DMS 273 treated with DMSO at 0.1 percent for 48 hours (cell line): ENCODE measurements at places on chromosomes 13 and 19.

DNA sequence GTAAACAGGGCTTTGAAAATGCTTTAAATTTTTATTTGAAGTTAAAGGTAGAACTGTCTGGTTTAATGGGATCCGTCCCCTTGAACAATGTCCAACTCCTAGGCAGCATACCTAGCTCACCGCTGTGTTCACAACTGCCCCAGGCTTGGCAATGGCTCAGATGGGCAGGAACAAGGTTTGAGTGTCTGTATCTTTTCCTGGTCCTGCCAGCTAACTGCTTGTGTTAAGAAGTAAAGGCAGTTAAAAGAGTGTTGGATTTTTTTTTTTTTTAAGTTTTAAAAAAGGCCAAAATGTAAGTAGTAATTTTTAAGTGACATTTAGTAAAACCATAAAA lies 66.7 kb upstream of the FNDC3A start:
- no peak for DNase-seq

DNA sequence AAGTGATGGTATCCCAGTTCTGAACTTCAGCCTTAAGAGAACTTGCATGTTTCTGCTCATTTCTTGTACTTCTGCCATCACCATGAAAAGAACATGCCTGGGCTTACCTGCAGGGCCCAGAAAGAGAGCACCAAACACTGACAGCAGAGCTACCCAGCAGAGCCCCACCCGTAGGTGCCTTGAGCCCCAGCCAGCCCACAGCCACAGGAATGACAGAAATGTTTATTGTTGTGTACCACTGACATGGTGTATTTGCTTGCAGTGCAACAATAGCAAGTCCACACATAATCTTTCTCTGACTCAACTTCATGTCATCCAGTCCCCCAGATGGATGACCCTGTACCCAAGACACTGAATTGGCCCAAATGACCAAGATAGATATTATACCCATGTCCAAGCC lies 195.2 kb downstream of the TSHZ3 start:
- no peak for DNase-seq

DNA sequence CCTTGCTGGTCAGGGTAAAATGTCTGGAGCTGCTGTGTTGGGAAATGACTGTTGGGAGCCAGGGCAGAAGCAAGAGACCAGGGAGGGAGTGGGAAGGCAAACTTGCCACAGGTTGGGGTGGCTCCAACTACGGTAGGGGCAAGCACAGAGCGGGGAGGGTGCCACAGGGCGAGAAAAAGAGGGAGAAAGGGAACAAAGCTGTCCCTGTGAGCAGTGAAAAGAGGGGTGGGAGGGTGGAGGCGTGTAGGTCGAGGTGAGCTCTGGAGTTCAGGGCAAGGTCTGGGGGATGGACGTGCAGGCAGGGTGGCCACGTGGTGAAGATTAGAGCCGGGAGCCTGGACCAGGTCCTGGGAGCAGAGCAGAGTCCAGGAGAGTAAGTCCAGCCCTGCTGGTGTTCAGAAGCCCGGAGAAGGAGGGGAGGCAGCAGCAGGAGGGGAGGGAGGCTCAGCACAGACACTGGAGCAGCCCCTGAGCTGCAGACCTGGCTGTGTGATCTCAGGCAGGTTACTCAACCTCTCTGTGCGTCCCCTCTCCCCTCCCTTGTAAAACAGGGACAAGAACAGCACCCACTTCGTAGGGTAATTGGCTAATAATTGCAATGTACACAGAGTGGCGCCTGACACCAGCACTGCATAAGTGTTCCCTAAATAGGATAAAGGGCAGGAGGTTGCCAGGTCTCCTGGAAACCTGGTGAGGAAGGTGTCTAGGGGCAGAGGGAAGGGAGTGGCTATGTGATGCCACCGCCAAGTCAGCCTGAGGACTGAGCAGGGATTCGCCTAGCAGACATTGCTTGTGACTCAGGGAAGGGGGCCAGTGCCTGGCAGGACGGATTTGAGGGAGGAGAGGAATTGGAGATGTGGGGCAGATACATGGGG lies 3.2 kb upstream of the POLR2E start:
- DNase-seq = no peak

GRCh38 chr13:39036212-39036611 lies 1.7 kb downstream of the PROSER1 start:
- DNase-seq = no peak

DNA sequence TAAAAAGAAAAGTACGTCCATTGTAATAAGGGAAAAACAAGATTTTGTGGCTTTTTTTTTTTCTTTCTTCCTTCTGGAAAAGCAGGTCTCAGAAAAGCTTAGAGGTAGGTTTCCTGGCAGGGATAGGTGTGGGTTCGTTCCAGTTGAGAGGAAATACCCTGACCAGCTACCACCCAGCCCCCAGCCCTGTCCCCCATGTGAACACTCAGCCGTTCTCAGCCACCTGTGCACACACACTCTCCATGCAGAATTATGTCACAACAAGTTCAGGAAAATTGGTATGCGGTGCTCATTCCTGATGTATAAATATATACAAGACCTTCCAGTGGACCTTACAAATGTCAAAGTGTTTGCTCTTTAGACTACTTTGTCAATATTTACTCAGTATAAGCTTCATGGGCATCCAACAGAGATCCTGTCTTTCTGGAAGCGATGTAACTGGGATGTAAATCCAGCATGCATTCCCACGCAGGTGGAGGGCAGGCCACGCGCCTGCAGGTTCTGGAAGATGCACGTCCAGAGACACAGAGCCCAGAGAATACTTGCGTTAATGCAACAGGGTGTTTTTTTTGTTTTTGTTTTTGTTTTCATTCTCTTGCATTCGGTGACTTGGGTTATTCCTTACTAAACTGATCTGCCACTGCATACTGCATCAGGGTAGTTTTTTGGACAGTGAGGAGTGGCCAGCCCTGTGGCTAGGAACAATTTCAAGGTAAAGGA lies 68.8 kb downstream of the TSHZ3 start:
- no peak for DNase-seq

DNA sequence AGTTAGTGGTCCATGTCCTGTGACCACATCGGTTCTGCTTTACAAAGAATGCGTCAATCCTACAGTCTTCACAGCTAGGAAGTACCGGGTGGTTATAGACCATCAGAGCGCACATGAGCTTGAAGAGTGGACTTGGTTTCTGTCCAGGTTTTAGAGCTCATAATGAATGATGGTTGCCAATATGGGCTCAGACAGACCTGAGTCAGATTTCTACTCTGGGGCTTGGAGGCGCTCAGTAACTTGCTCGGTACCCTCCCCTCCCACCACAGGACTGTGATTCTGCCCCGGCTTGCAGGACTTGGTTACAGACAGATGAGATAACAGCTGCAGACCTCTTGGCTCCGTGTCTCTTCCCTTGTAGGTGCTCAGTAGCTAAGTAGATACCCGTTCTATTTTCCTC lies 284.7 kb downstream of the TSHZ3 start:
- DNase-seq = no peak

DNA sequence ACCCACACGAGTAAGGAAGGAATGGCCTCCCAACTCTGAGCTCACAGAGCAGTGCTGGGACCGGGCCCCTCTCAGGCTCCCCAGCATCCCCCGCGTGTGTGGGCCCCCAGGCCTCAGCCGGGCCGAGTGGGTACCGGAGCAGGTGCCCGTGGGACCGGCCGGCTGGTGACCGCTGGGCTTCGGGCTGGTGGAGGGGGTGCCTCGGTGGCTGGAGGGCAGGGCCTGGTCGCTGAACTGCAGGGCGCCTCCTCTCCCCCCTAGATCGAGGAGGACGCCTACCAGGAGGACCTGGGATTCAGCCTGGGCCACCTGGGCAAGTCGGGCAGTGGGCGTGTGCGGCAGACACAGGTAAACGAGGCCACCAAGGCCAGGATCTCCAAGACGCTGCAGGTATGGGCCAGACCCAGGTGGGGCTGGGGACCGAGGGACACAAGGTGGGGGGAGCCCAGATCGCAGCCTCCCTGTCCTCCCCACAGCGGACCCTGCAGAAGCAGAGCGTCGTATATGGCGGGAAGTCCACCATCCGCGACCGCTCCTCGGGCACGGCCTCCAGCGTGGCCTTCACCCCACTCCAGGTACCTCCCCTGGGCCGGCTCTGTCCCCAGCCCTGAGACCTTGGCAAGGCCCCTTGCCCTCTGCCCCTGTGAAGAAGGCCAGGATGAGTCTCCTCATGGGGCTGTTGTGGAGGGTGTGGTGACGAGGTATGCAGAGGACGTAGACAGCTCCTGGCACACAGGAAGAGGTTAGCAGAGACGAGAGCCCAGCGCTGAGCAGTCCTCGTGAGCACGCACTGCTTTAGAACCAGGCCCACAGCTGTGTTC lies 8.6 kb upstream of the CNOT3 start:
- DNase-seq = no peak

DNA sequence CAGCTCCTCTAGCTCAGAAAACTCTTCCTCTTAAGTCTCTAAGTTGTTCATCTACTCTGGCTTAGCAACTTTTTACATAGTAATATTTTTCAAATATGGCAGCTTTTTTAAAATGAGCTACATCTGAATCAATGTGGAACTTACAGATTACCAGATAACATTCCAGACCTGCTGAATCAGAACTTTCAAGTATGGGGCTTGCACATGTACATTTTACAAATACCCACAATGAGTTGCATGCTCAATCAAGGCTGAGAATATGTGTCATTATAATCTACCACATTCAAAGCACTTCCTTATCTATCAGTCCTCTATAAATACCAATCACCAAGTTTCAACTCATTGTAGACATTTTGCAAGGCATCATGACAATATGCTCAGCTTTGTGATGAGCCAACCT lies 383.1 kb downstream of the FGF14 start:
- no peak for DNase-seq

DNA sequence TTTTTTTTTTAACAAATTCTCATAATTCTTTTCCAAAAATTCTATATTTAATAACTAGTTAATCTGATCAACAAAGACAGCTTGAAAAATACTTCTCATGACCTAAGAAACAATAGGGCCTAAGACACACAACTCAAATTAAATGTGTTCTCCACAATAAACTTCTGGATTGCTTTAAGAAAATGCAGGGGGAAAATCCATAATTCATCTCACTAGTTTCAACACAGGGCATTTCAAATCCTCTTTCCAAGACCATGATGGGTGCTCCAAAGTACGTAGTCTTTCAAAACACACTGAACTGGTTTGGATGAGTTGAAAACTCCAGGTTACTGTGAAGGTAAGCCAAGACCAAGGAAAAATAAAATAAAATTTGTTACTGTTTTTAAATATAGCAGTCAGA lies 62.6 kb downstream of the DCLK1 start:
- no peak for DNase-seq

GRCh38 chr13:41241626-41242025 lies 21.8 kb downstream of the MTRF1 start:
- no peak for DNase-seq

DNA sequence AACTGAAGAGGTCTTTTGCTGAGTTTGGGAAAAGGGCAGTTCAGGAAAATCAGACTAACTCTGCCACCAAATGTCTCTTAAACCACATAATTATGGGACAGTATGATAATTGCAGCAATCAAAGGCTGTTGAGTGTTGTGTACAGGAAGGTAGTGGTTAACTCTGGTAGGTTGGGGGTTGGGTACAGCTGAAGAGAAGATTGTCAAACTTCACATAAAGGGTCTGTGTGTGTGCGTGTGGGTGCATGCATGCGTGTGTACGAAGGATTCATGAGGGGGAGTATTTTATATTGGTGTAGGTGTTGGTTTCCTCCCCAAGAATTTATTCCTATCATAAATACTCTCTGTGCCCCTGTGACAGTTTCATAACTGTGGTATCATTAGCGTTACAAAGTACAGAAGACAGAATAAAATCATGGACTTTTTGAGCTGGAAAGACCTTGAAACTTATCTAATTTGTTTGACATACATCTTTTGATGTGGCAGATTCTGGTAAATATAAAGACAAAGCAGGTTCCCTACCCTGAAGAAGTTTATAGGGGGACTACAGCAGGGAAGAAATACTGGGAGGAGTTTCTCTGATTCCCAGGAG lies 94.1 kb downstream of the PCCA start:
- no peak for DNase-seq

GRCh38 chr19:391726-392374 lies 17.1 kb downstream of the C2CD4C start:
- DNase-seq = no peak

DNA sequence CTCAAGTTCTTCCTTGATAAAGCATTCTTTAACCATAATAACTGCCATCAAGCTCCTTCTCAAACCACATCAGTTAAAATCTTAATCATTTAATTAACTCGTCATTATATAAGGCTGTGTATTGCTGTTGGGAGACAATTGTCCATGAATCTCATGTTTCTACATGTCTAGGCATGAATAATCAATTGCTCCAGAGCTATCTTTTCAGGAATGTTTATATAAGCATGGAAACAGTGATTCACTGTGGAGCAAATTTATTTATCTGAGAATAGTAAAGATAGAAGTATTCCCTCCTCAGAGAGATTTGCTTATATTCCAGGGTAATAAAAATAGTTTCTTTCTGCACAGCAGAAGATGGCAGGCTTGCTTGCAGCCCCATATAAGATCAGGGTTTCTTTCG lies 71.1 kb downstream of the CBY2 start:
- no peak for DNase-seq

GRCh38 chr19:56211718-56212117 lies 9.6 kb downstream of the ZSCAN5C start:
- DNase-seq = no peak

GRCh38 chr13:36865265-36865664 lies 46.2 kb downstream of the RFXAP start:
- no peak for DNase-seq

GRCh38 chr19:15779756-15780476 lies 7.5 kb upstream of the OR10H5 start:
- DNase-seq = peak; percentile 10

- DNase-seq = no peak
Observed at GRCh38 chr13:113869263-113869662, 5.4 kb upstream of the GAS6 start.

- DNase-seq = no peak
Observed at GRCh38 chr13:68473834-68474326, 1243.7 kb upstream of the PCDH9 start.

GRCh38 chr13:96792736-96793403 lies 201.4 kb downstream of the OXGR1 start:
- DNase-seq = no peak

DNA sequence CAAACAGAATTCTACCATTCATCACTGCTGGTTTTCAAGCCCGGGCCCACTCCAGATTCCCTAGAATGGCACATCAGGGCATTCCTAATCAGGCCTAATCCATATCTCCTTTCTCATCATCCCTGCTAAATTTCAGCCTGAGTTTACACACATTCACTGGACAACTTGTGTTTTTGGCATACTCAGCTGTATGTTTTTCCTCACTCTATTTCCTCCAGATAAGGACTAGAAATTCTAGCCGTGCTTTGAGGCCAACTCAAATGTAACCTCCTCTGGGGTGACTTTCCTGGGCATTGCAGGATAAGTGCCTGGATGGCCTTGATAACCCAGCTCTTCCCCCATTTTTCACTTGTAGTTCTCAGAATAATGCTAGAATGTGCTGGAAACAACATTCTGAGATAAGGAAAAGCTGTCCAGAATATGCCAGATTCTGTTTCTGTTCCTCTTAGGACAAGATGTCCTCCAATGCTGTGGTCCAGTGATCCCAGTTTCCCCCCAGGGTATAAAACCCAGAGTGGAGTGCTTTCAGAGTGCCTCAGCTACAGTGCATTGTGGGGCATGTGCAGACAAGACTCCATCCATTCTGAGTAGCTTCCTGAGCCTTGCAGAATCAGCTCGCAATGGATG lies 66.9 kb upstream of the CLDN10 start:
- DNase-seq = no peak

GRCh38 chr13:66446413-66446812 lies 783.7 kb downstream of the PCDH9 start:
- DNase-seq = no peak
